ENCODE measurements at places on chromosomes 4 and X.

DNA sequence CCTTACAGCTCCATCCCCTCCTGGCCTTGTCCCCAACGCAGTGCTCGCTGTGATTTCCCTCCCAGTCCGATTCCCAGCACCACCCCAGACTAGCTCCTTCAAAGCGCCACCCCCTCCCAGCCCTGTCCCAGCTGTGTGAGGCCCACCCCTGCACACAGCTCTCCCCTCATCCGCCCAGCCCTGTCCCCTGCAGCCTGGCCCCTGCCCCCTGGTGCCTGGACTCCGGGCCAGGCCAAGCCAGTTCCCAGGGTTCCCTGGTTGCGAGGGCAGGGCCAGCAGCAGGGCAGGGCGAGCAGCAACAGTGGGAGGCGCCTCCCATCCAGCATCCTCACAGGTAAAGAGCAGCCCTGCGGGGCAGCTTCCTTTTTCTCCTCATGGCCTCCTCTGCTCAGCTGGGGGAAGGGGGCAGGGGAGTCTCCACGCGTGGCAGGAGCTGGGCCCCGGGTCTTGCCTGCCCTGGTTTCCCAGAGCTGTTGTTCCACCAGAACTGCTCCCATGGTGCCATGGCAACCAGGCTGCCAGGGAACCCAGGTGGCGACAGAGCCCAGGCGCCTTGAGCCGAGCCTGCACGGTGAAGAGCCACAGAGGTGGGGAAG lies 24.8 kb downstream of the IQSEC2 start:
- no peak for DNase-seq

DNA sequence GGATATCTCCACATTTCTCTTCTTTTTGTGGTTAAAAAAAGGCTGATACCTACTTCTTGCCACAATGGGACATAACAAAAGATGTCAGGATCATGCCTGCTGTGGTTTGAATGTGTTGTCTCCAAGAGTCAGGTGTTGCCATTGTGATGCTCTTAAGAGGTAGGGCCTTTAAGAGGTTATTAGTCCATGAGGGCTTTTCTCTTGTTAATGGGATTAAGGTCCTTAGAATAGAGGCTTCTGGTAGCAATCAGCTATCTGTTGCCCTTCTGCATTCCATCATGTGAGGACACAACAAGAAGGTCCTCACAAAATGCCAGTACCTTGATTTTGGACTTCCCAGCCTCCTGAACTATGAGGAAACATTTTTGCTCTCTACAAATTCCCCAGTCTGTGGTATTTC lies 191.4 kb downstream of the GBA3 start:
- no peak for DNase-seq

GRCh38 chr4:37516057-37516775 lies 170.0 kb downstream of the RELL1 start:
- no peak for DNase-seq

GRCh38 chrX:3450881-3451570 lies 104.6 kb upstream of the MXRA5 start:
- DNase-seq, result no peak

GRCh38 chr4:124262211-124263179 lies 450.0 kb downstream of the ANKRD50 start:
- peak; percentile 60 for DNase-seq

DNA sequence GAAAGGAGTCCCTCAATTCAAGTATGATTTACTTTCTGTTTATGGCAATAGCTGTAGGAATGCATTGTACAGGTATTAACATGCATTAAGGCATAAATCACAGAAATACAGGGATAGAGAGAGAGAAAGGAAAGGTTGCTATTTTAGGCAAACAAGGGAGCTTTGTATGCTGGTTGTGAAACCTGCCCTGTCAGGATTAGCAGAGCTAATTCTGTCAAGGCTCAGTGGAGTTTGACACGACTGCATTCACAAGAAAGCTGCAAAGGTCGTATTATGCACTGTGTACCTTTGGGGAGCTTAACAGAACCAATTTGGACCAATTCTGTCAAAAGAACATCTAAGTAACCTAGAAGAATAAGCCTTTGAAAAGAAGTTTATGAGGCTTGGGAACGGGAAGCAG lies 239.3 kb downstream of the GRIA2 start:
- no peak for DNase-seq

DNA sequence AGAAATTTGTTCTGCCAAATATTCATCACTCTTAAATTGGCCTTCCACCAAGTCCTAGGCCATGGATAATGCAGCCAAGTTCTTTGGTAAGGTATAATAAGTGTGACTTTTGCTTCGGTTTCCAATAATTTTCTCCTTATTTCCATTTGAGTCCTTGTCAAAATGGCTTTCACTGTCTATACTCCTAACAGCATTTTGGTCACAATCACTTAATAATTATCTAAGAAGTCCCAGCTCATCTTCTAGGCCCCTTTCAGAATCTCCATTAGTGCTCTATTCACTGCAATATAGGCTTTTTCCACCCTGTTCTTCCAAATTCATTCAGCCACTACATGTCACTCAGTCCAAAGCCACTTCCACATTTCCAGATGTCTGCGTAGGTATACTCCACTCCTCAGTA lies 51.0 kb upstream of the SPIN4 start:
- no peak for DNase-seq

GRCh38 chr4:11397819-11398610 lies 30.7 kb downstream of the HS3ST1 start:
- DNase-seq, result no peak

DNA sequence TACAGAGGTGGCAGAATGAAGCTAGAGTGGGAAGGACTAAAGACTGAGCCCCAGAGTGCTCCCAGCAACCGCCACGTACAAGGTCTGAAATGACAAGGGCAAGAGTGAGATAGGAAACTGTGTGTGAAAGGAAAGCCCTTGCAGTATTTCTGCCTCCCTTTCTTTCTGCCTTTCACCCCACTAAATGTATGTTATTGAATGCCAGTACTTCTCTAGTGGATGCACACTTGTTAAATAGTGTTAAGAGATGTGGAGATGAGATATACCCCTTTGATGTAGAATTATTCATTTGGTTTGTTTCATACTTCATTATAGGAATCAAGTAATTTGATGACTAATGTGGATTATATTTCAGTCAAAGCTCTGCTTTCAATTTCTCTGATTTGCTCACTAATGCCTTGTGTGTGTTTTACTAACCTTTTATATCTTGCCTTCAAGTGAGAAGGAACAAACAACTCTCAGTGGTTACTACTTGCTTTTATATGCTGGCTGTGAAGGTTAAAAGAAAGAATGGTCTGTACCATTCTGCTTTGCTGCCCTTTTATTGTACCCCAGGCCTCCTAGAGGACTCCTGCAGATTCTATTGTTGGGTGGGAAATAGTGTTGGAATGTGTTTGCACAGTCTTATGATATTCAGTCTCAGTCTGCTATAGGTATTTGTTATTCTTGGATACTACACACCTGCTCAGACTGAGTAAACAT lies 8.0 kb upstream of the ANXA3 start:
- no peak for DNase-seq

DNA sequence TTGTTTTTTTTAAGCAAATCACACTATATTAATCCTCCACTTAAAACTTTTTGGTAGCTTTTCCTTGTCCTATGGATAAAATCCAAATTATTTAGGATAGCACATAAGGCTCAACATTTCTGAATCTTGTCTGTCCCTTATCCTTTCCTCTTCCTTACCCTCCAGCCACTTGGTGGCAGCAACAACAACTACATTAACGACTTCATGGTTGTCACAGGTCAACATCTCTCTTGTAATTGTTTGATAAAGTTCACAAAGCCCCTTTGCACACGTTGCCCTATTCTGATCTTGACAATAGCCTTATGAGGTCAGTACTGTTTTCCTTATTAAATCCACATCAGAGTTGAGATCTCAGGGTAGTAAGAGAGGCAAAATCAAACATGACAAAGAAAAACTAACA lies 269.0 kb upstream of the PABPC4L start:
- peak; percentile 11 for DNase-seq

DNA sequence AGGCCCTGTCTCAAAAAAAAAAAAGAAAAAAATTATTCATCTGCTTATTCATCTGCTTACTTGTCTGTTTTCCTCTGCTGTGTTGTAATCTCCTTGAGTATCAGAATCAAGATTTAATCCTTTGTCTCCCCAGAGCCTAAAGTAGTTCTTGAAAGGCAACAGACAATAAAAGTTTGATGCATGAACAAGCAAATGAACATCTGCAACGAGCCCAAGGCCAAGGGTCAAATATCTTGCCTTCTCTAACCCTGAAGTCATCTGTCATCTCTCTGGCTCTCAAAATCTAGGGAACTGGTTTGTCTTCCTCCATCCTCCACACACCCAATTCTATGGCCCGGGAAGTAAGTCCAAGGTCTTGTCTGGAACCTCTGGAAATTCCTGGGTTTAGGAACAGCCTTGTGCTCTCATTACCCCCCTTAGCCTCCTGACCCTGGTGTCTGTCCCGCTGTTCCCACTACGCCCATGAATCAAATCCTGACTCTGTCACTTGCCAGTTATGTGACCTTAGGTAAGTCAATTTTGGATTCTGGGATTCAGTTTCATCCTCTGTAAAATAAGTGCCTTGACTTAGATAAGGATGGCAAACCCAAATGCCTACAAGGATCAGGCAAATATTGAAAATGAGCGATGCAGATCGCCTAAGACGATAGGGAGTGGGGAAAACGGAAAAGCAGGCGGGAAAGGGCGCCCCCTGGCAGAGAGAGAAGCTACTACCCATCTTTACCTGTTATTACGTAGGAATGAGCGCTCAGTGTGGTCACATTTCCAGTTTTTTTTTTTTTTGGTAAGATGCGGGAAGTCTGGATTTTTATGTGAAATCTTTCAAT lies 102.7 kb upstream of the DHX15 start:
- DNase-seq, result peak; percentile 0

DNA sequence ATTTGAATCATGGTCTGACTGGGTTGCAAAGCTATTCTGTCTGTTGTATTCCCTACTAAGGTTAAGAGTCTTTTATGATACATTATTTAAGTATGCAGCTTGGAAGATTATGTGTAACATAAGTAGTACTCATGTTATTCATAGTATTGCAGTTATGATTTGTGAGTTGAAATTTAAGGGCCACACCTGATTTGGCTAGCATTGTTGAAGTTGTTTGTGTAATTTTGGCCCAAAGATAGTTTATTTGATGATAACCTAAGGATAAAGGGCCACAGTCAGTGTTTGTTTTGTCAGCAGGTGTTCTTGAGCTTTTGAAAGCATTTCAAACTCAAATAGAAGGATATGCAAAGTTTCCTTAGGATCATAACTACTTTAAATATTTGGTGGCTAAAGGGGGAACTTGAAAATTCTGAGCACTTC lies 38.9 kb downstream of the NUDT9 start:
- DNase-seq, result no peak

GRCh38 chrX:3639236-3639635 lies 74.2 kb downstream of the PRKX start:
- DNase-seq, result no peak

DNA sequence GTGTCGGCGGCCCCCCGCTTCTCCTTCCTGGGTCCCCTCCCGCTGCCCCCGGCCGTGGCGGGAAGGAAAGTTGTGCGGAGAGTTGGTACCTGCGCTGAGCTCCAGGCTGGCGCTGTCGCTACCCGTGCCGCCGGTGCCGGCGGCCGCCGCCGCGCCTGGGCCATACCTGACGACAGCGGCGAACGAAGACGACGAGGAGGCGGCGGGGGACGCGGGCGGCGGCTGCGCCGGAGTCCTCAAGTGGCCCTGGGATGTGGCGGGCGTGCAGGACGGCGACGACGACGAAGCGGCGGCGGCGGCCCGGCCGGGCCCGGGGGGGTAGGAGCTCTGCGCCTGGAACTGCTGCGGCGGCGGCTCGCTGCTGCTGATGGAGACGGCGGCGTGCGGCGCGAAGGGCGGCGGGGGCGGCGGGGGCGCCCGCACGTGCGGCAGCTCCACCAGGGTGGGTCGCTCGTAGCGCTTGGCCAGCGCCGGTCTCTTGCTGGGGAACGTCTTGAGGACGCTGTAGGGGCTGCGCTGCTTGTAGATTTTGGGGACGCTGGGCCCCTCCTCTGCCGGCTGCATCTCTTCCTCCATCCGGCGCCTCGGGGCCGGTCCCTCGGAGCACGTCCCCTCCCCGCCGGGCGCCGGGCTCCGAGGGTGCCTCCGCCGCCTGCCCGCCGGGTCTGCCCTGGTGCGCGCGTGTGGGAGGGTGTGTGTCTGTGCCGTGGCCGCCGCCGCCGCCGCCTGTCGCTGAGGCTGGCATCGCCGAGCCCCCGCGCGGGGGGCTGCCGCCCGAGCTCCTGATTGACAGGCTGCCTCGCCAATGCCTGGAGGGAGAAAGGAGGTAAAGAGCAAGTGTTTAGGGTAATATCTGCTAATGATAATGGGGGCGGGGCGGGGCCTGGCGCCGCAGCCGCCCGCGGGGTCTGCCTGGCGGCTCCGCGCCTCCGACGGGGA lies 618 bp downstream of the BEND4 start:
- DNase-seq, result no peak

- DNase-seq, result no peak
Measured at GRCh38 chr4:122665161-122665929, 44.5 kb upstream of the IL21 start.

DNA sequence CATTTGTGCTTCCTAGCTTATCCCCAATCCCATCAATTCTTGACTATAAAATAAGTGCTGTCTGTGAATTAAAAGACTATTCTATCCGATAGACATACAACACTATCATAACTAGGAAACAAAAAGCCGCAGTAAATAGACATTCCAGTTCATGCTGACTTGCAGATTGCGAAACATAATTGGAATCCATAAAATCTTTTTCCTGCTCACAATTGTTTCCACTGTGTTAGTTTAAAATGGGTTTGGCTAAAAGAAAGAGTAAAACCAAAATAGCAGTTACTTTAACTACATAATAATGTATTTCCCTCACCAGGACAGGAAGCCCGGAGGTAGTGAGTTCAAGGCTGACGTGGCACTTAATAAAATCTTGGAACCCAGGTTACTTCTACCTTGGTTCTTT lies 17.2 kb downstream of the SMIM31 start:
- no peak for DNase-seq

- DNase-seq, result peak; percentile 84
Measured at GRCh38 chr4:37601531-37601930, 84.6 kb downstream of the RELL1 start.

- DNase-seq, result no peak
Measured at GRCh38 chr4:127708985-127709384, 21.2 kb upstream of the SLC25A31 start.

- DNase-seq, result no peak
Measured at GRCh38 chr4:143291314-143291713, 45.4 kb upstream of the GAB1 start.

DNA sequence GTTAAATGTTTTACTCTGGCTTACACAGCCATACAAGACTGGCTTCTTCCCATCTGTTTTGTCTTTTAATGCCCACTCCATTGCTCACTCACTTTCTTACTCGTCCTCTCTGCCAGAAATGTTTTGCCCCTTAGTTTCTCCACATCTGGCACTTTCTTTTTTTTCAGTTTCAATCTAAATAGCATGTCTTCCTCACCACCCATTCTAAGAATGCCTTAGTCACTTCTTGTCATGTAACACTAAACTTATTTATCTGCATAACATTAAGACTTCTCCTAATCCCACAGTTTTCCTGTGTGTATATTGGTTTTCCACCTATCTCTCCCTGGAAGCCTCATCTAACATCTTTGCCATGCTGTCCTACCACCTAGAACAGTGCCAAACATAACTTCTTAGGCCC lies 119.3 kb downstream of the ADAMTS3 start:
- no peak for DNase-seq

Data from AML-193 (cell line).